Cardiac muscle cell (in vitro differentiated cells and primary cell): ENCODE measurements at places on chromosomes 13 and 19.

GRCh38 chr13:97502706-97503105 lies 68.7 kb downstream of the RAP2A start:
- no peak for DNase-seq

DNA sequence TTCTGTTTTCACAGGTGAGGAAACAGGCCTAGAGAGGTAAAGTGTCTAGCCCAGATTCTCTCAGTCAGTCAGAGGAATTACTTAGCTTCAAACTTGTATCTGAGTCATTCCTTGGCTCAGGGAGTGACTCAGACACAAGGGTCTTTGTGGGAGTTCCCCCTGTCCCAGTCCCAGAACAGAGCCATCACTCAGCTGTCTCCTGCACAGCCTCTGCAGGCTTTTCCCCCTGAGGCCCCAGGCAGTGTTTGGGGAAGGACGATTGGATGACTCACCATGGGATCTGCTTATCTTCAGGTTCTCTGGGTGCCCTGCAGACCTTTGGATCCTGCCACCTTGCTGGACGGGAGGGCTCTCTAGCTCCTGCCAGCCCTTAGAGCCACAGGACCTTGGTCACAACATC lies 13.2 kb downstream of the ZNF793 start:
- DNase-seq = peak; percentile 7

- no peak for DNase-seq
These were observed 7.7 kb upstream of the POU4F1 start for GRCh38 chr13:78611040-78611439.

GRCh38 chr19:17001603-17002183 lies 24.9 kb downstream of the CPAMD8 start:
- no peak for DNase-seq

GRCh38 chr13:99085808-99086266 lies 108.0 kb upstream of the DOCK9 start:
- DNase-seq = no peak

GRCh38 chr13:75512253-75512652 lies 25.4 kb downstream of the COMMD6 start:
- DNase-seq = peak; percentile 12

GRCh38 chr13:78228940-78229339 lies 310.3 kb upstream of the EDNRB start:
- peak; percentile 46 for DNase-seq

- DNase-seq = no peak
These were observed 70.9 kb downstream of the SPRYD7 start for GRCh38 chr13:49865218-49865617.

GRCh38 chr13:31982540-31982939 lies 49.0 kb upstream of the FRY start:
- DNase-seq = peak; percentile 94

- peak; percentile 66 for DNase-seq
These were observed 26.1 kb downstream of the ZMYM2 start for GRCh38 chr13:19984430-19985218.

DNA sequence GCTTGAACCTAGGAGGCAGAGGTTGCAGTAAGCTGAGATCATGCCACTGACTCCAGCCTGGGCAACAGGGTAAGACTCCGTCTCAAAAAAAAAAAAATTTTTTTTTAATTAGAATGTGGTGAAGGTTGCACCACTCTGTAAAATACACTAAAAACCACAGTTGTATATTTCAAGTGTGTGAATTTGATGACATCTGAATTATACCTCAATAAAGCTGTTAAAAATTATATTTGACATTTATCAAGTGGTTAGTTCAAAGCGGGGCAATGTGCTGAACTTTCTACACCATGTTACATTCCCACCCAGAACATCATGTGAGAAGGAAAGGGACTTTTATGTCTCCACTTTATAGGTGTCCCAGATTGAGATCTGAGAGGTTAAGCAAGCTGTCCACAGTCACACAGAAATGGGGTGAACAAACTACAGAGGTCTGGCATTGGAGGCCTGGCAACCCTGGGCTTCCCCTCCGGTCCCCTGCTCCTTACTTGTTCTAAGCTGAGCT lies 5.9 kb upstream of the S1PR5 start:
- DNase-seq = no peak

GRCh38 chr13:43072394-43072793 lies 49.0 kb downstream of the DNAJC15 start:
- DNase-seq = peak; percentile 58

DNA sequence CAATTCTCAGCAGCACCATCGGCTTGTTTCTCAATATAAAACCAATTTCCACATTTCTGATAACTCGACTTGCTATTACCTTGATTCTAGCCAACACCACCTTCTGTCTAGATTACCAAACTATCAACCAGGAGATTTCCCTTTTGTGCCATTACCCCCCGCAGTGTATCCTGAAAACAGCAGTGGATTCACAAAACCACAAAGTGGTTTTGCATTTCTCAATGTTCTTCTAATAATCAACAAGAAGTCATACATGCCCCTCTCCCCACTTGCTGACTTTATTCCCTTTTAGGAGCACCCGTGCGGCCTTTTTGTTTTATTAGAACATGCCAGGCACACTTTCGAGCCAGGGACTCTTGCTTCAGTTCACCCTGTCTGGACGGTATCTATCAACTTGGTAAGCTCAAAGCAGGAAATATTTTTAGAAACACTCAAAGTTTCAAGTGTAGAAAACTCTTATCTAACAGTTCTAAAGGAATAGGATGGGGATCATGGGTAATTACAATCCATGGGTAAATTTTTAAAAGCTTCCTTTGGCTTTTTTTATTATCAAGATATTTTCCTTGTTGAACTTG lies 967.4 kb downstream of the EFNB2 start:
- no peak for DNase-seq

DNA sequence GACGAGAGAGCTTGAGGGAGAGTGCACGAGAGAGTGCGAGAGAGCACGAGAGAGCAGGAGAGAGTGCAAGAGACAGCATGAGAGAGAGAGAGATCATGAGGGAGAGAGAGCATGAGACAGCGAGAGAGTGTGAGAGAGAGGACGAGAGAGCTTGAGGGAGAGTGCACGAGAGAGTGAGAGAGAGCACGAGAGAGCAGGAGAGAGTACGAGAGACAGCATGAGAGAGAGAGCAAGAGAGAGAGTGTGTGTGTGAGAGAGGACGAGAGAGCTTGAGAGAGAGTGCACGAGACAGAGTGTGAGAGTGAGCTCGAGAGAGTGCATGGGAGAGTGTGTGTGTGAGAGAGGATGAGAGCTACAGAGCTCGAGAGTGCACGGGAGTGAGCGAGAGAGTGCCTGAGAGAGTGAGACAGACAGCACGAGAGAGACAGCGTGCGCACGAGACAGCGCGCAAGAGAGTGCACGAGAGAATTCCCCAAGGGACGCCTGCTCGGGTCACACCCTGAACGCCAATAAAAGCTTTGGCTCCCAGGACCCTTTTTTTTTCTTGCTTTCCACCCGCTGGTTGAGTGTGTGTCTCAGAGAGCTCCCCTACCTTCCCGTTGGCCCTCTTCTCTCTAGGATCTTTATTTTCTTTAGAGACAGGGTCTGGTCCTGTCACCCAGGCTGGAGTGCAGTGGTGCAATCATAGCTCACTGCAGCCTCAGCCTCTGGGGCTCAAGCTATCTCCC lies 3.7 kb downstream of the CD70 start:
- no peak for DNase-seq

- DNase-seq = peak; percentile 45
These were observed 10.2 kb upstream of the CARM1 start for GRCh38 chr19:10861103-10861651.
